ENCODE measurements at places on chromosomes 16 and 17.

DNA sequence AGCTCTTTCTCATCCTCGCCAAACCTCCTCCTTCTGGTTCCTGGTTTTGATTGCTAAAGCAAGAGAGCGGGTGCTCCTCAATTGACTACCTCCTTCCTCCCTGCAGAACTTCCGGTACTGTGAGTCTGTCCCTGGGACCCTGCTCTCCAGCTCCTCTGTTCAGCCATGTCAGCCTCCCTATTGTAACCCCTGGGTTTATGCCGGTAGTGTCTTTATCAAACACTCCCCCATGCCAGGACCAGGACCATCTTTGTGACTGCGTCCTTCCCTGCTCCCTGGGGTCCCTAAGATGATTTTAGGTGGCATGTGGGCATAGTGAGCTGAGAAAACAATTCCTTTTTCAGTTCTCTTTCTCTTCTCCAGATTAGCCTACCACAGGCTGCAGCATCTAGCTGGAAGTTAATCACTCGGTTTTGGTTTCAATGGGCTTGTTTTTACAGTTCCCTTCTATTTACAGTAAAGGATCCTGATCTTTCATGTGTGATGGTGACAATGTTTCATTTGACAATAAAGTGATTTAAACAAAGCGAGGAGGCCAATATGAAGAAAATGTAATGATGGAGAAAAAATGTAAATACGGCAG, 27.7 kb upstream of the IL21R start:
- DNase-seq = peak; percentile 41

- no peak for DNase-seq
Observed at GRCh38 chr17:82860606-82861392, 21.0 kb upstream of the ZNF750 start.

DNA sequence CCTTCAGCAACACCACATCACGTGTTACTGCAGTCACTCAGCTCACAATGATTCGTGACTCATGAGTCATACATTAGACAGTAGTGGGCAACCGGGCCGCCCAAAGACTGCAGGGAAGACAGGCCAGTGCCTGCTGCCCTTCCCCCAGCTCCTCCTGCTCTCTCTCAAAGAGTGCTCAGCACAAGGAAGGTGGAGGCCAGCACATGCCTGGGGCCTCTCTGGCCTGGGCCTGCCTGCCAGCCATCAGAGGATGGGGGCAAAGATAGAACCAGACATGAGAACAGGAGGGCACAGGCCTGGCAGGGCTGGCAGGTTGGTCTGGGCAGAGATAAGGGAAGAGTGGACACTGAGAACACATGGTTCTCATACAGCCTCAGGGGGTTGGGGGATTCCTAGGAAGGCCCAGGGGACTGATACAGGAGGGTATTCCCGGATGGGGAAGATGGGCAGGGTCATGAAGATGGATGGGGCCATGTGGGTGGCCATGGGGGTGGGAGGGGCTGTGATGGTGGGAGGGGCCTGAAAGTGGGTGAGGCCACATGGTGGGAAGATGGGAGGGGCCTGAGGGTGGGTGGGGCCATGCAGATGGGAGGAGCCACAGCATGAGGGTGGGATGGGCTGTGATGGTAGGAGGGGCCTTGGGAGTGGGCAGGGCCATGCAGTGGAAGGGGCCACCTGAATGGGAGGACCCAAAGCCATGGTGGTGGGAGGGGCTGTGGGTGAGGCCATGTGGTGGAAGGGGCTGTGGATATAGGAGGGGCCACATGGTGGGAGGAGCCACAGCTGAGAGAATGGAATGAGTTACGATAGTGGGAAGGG, 29.0 kb downstream of the KATNB1 start:
- peak; percentile 23 for DNase-seq

- DNase-seq = peak; percentile 17
Observed at GRCh38 chr16:88856122-88856827, 472 bp downstream of the GALNS start.

- DNase-seq = no peak
Observed at GRCh38 chr16:29124828-29125227, 140.0 kb downstream of the LAT start.

DNA sequence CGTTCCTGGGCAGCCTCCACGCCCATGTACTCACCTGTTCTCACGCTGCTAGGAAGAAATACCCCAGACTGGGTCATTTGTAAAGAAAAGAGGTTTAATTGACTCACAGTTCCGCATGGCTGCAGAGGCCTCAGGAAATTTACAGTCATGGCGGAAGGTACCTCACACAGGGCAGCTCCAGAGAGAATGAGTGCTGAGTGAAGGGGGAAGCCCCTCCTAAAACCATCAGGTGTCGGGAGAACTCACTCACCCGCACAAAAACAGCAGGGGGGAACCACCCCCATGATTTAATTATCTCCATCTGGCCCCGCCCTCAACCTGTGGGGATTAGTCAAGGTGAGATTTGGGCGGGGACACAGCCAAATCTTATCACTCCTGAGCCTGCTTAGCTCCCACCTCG, 18.2 kb downstream of the RAB40C start:
- peak; percentile 35 for DNase-seq

- DNase-seq = no peak
Observed at GRCh38 chr17:42555122-42555622, 2.4 kb downstream of the HSD17B1 start.

- no peak for DNase-seq
Observed at GRCh38 chr16:21036471-21036870, 114.2 kb downstream of the DNAH3 start.

GRCh38 chr16:48274476-48274875, 27.1 kb upstream of the ABCC11 start:
- no peak for DNase-seq

DNA sequence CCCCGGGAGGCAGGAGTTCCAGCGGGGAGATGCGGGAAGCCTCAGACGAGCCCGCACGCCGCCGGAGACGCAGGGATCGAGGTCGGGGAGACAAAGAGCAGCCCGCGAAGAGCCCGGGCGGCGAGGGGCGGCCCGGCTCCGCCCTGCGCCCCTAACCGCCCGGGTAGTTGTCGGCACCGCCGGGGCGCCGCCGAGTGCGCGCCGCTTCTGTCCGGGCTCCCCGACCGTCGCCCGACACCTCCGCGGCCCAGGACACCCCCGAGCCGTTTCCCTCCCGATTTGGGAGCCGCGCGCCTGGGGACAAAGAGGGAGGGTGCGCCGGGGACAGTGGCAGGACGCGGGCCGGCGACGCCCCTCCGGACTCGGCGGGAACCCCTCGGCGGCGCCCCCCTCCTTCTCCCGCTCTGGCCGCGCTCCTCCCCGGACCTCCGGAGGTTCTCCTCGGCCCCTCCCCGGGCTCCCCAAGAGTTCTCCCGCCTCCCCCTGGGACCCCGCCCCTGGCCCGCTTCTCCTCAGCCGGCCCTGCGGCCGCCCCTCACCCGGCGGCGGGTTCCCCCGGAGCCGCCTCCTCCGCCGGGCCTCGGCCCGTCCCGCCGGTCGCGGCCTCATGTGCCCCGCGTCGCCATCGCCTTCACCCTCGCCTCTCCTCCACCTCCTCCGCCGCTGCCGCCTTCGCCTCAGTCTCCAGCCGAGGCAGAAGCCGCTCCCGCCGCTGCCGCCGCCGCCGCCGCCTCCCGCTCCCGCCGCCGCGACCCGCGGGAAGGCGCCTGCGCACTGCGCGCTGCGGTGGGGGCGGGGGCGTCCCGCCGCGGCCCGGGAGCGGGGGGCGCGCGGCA, at the start of gene GJC1:
Gene GJC1 (minus strand): TSS at position 765 of the 836 bp plus-strand sequence. CDS start 24,470 bp downstream, outside the sequence.
- peak; percentile 1 for DNase-seq

DNA sequence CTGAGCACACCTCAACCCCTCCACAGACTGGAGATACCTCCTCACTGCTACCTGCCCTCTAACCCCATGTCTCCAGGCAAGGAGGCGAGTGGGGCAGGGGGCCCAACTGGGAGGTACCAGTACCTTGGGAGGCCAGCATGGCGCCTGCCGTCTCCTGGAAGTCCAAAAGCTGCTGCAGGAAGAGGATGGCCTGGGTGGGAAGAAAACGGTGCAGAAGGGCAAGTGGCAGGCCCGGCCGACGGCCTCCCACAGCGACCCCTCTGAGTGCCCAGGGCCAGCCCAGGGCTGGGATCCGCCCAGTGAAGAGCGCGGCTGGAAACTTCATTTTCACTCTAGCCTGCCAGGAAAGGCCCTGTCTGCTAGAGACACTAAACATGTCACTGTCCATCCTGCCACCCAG, 8.5 kb downstream of the ZACN start:
- no peak for DNase-seq

DNA sequence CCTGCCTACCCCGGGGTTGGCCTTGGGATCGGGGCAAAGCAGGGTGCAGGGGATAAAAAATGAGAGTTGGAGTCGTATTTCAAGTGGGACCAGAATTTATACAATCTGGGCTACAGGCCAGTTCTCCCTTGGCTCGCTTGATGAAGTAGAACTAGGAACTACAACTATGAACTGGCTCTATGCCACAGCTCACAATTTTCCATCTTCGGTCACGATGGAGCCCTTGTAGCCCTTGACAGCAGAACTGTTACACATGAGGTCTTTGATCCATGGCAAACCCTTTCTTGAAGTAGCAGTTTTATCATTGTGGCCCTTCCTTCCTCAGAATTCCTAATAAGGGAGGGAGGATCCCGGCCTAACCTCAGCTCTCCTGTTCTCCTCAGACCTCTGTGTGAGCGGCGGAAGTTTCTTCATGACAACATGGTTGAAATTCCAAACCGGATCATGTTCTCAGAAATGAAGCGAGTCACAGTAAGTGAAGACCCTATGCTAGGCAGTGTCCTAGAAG, 17.1 kb downstream of the LIG3 start:
- DNase-seq = no peak

- DNase-seq = no peak
Observed at GRCh38 chr16:3623642-3624041, 12.2 kb upstream of the SLX4 start.

GRCh38 chr16:84086341-84086740, 30.4 kb downstream of the MBTPS1 start:
- no peak for DNase-seq

GRCh38 chr17:41171886-41172285, 3.9 kb upstream of the KRTAP4-3 start:
- no peak for DNase-seq

DNA sequence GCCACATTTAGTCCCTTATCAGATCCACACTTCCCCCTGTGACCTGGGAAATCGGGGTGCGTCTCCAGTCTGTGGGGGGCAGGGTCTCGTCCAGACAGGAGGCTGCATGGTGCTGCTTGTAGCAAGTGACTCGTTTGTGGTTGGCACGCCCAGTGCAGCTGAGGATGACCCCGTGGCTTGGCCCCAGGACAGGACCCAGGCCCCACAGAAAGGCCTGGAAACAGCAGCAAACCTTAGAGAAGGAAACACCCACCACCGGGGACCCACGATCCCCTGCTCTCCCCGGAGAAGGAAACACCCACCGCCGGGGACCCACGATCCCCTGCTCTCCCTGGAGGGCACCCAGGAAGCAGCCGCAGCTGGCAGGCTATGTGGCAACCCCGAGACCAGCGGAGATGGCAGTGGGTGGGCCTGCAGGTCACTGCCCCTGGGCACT, 8.2 kb upstream of the C16orf95 start:
- no peak for DNase-seq

DNA sequence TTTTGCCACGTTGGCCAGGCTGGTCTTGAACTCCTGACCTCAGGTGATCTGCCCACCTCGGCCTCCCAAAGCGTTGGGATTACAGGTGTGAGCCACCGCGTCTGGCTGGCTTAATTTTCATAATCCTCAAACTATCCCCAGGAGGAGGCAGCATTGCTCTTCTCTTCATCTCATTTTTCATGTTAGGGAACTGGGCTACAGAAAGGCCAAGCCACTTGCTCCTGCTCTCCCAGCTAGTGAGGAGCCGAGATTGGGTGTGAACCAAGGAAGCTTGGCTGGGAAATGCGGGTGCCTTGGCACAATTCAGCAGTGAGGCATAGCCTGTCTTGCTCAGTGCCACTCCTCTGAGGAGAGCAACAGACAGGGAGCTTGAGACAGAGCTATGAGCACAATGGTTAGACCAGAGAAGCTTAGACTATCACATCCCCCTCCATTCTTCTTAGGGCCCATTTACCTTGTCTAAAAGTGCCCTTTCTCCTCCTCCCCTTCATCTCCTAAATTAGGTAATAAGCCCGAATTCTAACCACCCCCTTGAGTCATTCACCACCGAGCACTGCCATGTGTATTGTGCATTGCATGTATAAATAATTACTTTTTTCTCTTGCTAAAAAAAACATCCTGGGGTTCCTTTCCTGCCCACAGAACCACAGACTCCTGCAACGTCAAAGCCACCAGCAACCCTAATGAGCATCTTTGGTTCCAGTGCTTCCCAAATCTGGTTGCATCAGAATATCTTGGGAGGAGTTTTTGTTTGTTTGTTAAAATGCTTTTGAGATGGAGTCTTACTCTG, 20.0 kb upstream of the KIF19 start:
- no peak for DNase-seq

DNA sequence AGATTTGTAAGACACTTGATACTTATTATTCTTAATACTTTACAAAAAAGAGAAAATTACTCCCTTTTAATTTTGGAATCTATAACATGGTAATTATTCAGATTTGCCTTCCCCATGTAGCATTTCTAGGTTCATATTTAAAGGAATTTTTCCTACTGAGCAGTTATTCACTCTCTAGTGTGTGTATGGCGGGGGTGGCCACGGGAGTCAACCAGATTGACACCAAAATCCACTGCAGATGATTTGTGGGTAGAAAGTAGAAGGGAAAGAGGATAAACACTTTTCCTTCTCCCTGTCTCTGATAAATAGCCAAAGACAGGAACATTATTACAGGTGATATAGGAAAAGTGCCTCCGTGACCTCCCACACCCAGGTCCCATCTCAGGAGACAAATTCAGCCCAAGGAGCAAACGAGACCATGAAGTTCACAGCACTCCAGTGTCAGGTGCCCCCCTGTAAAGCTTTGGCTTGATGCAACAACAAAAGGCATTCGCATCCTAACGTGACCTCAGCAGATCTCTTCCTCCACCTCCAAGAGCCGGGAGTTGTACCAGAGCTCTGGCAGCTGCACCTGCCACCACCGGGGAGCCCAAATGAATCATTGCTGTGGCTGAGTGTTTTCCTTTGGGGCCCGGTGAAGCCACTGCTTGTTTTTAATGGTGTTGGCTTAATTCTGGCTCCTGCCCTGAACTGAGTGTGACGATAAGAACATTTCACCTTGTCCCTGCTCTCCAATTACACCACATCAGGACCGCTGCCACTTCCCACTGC, 92.7 kb upstream of the NOL11 start:
- DNase-seq = no peak

DNA sequence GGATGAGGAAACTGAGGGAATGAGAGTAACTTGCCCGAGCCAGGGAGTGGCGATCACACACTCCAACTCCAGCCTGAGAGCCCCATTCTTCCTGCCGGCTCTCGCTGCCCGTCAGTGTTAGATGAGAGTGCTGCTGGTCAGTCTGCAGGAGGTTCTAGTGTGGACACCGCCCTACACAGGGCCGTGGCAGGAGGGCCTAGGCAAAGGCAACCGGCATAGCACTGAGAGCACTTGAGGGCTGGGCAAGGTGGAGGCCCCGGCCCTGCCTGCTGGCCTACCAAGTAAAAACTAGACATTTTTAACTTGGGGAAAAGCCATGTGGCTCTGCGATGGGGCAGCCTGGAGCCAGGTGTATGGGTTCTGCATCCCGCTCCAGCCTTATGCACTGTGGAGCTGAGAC, 354.8 kb downstream of the SEC14L1 start:
- no peak for DNase-seq

- DNase-seq = no peak
Observed at GRCh38 chr17:69090365-69090764, 29.6 kb upstream of the ABCA9 start.

Data from stimulated activated naive B cell treated with anti-CD40 and anti-IgM and Interleukin-4, amounts not matched to agents 10 μg/mL and 1 μg/mL and 100 μg/mL, for 72 hours (primary cell).